ENCODE measurements at places on chromosomes 1 and 21. TPM values are rescaled to one million over a fixed set of nuclear protein-coding genes. Genes with fewer than 3 reads are reported as not detected.

DNA sequence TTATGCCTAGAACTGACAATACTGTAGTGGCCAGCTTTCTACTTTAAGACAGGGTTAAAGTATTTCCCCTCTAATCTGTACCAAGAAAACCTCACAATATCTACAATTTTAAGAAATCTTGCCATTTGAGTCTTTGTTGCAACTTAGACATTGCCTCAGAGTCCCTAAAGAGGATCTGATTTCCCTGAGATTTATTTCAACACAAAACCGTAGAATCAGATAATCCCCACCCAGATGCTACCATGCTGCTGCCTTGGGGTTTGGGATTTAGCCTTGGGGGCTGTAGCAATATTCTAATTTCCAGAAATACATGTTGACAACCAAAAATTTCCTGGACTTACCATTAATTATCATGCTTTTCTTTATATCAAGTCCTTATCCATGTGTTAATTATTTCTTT lies 50.3 kb upstream of the DENND1B start:
- no peaks in the 10 kb centered on the region for H3K4me1 ChIP-seq
- no peak overlapping the region for H3K4me3 ChIP-seq
- H3K27me3 ChIP-seq: peaks cover 4% of the 10 kb centered on the region
- H3K27ac ChIP-seq: no peak overlapping the region
- no peaks in the 10 kb centered on the region for H3K36me3 ChIP-seq

DNA sequence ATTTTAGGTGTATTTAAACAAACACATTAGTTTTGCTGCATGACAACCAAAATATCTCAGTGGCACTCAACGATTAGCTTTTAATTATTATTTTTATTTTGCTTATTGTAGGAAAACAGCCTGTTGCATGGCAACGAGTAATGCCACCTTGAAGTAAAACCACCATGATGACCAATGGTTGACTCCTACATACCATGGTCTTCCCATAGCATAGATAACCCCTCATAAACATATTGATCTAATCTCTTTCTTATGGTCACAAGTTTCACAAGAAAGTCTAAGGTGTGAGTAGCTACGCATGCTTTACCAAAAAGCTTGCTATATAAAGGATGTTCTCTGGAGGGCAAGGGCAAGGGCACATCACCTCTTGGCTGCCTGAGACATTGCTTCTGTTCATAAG lies 61.5 kb upstream of the PTBP2 start:
- no peaks in the 10 kb centered on the region for H3K36me3 ChIP-seq
- H3K4me1 ChIP-seq: no peaks in the 10 kb centered on the region
- H3K27me3 ChIP-seq: no peaks in the 10 kb centered on the region
- DNase-seq: no peak

DNA sequence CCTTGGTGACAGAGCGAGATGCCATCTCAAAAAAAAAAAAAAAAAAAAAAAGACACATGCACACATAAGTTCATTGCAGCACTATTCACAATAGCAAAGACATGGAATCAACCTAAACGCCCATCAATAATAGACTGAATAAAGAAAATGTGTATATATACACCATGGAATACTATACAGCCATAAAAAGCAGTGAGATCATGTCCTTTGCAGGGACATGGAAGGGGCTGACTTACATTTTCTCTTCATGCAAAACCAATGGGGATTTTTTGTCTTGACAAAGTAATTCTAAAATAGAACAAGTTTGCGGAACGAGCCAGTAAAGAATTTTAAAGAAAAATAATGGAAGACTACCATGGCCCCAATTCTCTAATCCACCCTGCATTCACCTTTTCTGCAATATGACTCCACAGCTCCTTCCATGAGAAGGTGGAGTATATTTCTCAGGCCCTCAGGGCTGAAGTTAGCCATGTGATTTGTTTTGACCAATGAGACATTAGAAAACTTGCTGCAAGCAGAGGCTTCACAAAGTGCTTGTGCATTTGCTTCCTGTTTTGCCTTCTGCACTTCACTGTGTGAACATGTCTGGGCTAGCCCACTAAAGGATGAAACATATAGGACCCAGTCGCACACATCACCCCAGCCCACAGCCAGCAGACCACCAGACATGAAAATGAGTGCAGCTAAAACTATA lies 78.8 kb upstream of the NR5A2 start:
- H3K4me1 ChIP-seq: no peaks in the 10 kb centered on the region
- no peak overlapping the region for H3K4me3 ChIP-seq
- no peak for DNase-seq
- H3K27ac ChIP-seq: peak overlapping the region; percentile 23

DNA sequence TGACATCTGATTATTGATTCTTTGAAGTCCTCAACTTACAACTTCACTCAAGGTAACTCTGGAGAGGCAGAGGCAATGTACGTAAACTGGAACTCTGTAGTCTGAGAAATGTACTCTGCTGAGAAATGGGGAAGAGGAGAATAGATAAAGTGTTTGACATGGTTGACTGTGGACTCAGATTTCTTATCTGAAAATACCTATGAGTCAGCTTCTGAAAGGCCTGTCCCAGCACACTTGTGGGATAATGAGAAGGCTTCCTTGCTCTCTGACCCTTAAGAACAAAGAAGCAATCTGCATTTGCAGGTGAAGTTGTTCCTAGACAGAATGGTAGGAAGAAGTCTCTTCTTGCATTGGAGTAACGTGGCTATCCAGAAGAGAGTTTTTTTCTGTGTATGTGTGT lies 1573.5 kb downstream of the BRINP3 start:
- H3K27ac ChIP-seq: no peak overlapping the region
- H3K4me1 ChIP-seq: no peaks in the 10 kb centered on the region
- H3K36me3 ChIP-seq: no peaks in the 10 kb centered on the region
- DNase-seq: no peak
- no peak overlapping the region for H3K4me3 ChIP-seq

- H3K27me3 ChIP-seq: peaks cover 3% of the 10 kb centered on the region
- no peak within 1 kb of the TSS for H3K4me3 ChIP-seq
- H3K4me1 ChIP-seq: no peaks in the 10 kb centered on the region
- no peak for DNase-seq
- H3K36me3 ChIP-seq: no peaks in the 10 kb centered on the region
These were observed at the start of gene CD53 for GRCh38 chr1:110872745-110873720. Gene CD53 (plus strand): TSS chr1:110873148. CDS start chr1:110891409, 18,261 bp downstream.

- no peaks in the 10 kb centered on the region for H3K36me3 ChIP-seq
- H3K4me3 ChIP-seq: no peak overlapping the region
- H3K27me3 ChIP-seq: no peaks in the 10 kb centered on the region
- H3K4me1 ChIP-seq: no peaks in the 10 kb centered on the region
- no peak overlapping the region for H3K27ac ChIP-seq
These were observed 90.5 kb downstream of the LIPI start for GRCh38 chr21:14120091-14120734.

- no peaks in the 10 kb centered on the region for H3K36me3 ChIP-seq
- no peak for DNase-seq
- peak within 1 kb of the TSS; percentile 65 for H3K4me3 ChIP-seq
These were observed at the start of gene FAM167B for GRCh38 chr1:32246888-32247273. Gene FAM167B (plus strand): TSS chr1:32247222. CDS start chr1:32247422, 200 bp downstream.

GRCh38 chr1:67615886-67616285 lies 69.1 kb upstream of the GADD45A start:
- peaks cover 3% of the 10 kb centered on the region for H3K36me3 ChIP-seq
- H3K4me1 ChIP-seq: peaks cover 5% of the 10 kb centered on the region
- no peak for DNase-seq
- H3K4me3 ChIP-seq: no peak overlapping the region

- no peaks in the 10 kb centered on the region for H3K27me3 ChIP-seq
- peaks cover 48% of the 10 kb centered on the region for H3K36me3 ChIP-seq
- no peak for DNase-seq
These were observed 143.3 kb downstream of the SIPA1L2 start for GRCh38 chr1:232486454-232487207.

- H3K4me1 ChIP-seq: no peaks in the 10 kb centered on the region
- H3K27me3 ChIP-seq: no peaks in the 10 kb centered on the region
- H3K27ac ChIP-seq: no peak overlapping the region
- peaks cover 13% of the 10 kb centered on the region for H3K36me3 ChIP-seq
- H3K4me3 ChIP-seq: no peak overlapping the region
- no peak for DNase-seq
These were observed 19.3 kb downstream of the IARS2 start for GRCh38 chr1:220113136-220113695.

DNA sequence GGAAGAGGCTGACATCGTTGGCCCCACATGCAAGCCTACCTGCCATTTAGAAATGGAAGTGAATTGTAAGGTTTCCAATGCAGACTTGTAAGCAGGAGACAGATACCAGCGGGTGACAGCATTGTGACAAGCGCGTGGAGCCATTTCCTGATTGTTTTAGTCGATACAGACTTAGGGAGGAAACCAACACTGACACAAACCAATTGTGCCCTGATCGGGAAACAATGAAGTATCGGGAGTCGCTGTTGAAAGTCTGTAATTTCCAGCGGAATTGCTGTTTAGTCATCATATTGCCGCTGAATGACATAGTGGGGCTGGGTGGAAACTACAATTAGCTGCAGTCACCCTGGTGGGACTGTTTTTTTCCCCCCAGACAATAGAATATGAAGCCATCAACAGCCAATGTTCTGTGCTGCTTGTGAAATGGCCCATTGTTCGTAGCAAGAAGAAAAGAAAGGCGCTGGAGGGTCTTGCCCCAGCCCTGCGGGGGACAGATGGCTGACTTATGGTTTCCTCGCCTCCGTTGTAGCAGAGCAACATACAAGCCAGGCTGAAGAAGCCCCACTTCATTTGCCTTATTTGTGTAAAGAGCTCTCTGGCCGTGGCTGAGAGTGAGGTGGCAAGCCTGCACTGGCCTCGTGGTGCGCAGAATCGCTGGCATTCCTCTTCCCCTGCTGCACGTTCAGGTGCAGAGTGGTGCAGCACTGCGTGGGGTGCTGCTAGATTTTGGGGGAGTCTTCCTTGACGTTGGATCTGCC lies 462.7 kb downstream of the CAMTA1 start:
- peaks cover 4% of the 10 kb centered on the region for H3K4me1 ChIP-seq
- H3K27me3 ChIP-seq: peaks cover 8% of the 10 kb centered on the region
- no peak overlapping the region for H3K4me3 ChIP-seq
- H3K36me3 ChIP-seq: no peaks in the 10 kb centered on the region

- peak overlapping the region; percentile 77 for H3K27ac ChIP-seq
- H3K4me1 ChIP-seq: peaks cover 23% of the 10 kb centered on the region
- H3K36me3 ChIP-seq: peaks cover 5% of the 10 kb centered on the region
- H3K4me3 ChIP-seq: peak overlapping the region; percentile 49
These were observed 150.8 kb downstream of the ETS2 start for GRCh38 chr21:38956521-38956855.

- no peaks in the 10 kb centered on the region for H3K36me3 ChIP-seq
- DNase-seq: no peak
- H3K27ac ChIP-seq: no peak overlapping the region
- H3K4me3 ChIP-seq: no peak overlapping the region
These were observed 114.3 kb upstream of the GPR52 start for GRCh38 chr1:174333437-174333836.

DNA sequence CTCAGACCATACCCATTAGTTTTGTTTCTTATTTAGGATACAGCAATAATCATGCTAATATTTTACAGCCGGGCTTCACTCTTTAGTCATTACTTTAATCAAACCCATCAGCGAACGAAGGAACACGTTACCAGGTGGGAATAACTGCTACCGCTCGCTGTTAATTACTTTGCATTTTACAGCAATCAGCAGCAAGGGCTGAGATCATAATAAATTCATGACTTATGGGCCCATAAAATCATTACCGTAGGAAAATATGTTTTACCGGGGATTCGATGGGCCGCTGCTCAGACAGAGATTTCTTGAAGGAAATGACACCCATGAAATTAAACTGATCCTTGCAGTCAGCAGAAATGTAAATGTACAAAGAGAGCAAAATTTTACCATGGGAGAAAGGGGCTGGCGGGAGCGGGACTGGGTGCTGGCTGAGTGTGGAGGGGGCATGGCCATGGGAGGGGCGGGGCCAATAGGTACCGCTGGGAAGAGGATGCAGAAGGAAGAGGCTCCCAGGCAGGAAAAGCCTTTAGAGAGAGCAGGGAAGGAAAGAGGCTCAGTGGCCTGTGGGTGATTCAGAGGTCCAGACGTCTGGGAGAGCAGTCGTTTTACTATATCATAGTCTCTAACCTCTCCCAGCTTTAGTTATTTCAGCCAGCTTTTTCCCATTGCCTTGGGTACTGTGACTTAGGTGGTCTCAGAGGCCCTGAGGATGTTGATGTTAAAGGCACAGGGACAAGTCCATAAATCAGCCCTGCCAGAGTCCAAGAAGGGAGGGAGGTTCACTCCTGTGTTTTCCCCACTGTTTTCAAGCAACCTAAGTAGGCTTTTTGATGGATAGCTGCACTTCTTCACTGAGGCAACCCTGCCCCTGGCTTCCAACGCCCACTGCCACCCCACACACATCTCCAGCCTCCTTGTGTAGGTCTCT lies 258.9 kb downstream of the SEC16B start:
- no peaks in the 10 kb centered on the region for H3K36me3 ChIP-seq
- peaks cover 11% of the 10 kb centered on the region for H3K4me1 ChIP-seq
- H3K27me3 ChIP-seq: no peaks in the 10 kb centered on the region
- no peak overlapping the region for H3K4me3 ChIP-seq

DNA sequence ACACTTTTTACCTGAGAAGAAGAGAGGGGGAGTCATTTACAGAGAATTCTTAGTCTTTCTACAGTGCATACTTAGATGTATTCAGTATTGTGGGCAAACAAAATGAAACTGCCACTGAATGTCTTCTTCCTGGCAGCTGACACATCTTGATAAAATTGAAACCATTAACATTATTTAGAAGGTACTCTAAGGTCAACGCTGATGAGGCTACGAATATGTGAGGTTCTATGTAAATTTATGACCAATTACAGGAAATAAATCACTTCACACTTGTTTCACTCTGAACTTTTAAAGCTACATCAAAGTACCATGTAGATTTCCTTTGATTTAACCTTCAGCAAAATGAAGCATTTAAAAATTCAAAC lies 51.3 kb upstream of the GFI1 start:
- H3K27me3 ChIP-seq: no peaks in the 10 kb centered on the region
- DNase-seq: no peak

DNA sequence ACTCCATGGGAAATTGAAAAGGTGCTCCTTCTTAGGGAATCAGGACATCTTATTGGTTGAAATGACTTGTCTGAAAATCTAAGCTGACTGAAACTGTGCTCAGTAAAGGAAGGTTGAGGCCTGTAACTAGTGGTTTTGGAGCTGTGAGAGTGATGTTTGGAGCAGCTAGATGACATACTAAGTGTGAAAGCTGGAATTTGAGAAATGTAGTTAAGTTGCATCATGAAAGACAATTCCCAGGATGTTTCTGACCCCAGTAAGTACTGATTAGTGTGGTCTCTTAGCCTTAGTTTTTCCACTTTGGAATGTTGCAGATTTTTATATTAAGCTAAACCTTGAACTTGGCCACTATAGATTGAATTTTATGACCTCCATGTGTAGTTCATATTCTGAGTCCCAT lies 154.9 kb downstream of the PAPPA2 start:
- H3K27me3 ChIP-seq: no peaks in the 10 kb centered on the region
- DNase-seq: no peak
- H3K36me3 ChIP-seq: no peaks in the 10 kb centered on the region
- no peak overlapping the region for H3K4me3 ChIP-seq

The CHI3L2 gene
- total RNA-seq: 3.4 TPM

The RHEX gene
- not detected for total RNA-seq

The USH2A gene
- 0.22 TPM for total RNA-seq

The PTPN14 gene
- total RNA-seq: 32.3 TPM

The FCAMR gene
- not detected for total RNA-seq
